Adipose tissue (tissue), 3 donors: ENCODE measurements at places on chromosomes 4 and X. TPM values are rescaled to one million over a fixed set of nuclear protein-coding genes. Genes with fewer than 3 reads are reported as not detected.

SLC25A43 gene
- 20.4 TPM for polyA plus RNA-seq

USP46 gene
- 3.6 TPM for polyA plus RNA-seq

MAGEA10 gene
- polyA plus RNA-seq = not detected

UGT2A1 gene
- not detected for polyA plus RNA-seq

JCHAIN gene
- polyA plus RNA-seq = 7.7 TPM

GSX2 gene
- polyA plus RNA-seq = not detected

TRPC5OS gene
- polyA plus RNA-seq = 0.01 TPM

MGAT4D gene
- polyA plus RNA-seq = not detected

RAB9B gene
- polyA plus RNA-seq = 0.45 TPM

VCX3A gene
- not detected for polyA plus RNA-seq

CXXC4 gene
- polyA plus RNA-seq = 0.34 TPM

XAGE1A gene
- not detected for polyA plus RNA-seq

FAM184B gene
- 0.02 TPM for polyA plus RNA-seq

GLOD5 gene
- polyA plus RNA-seq = not detected

TBC1D19 gene
- polyA plus RNA-seq = 1.9 TPM

HS3ST1 gene
- polyA plus RNA-seq = 1.7 TPM

ACE2 gene
- 3.7 TPM for polyA plus RNA-seq

RGN gene
- polyA plus RNA-seq = 8.1 TPM

TMEM175 gene
- 13.8 TPM for polyA plus RNA-seq

NUDT9 gene
- 35.4 TPM for polyA plus RNA-seq

F8A2 gene
- polyA plus RNA-seq = not detected

ZCCHC18 gene
- polyA plus RNA-seq = 0.36 TPM

AADAT gene
- 4.3 TPM for polyA plus RNA-seq

GATA1 gene
- not detected for polyA plus RNA-seq

GABRA4 gene
- not detected for polyA plus RNA-seq

SUV39H1 gene
- 2.8 TPM for polyA plus RNA-seq

ZMAT1 gene
- polyA plus RNA-seq = 3.7 TPM

SSX2 gene
- not detected for polyA plus RNA-seq

CYTL1 gene
- polyA plus RNA-seq = 2.4 TPM

MAGEA11 gene
- polyA plus RNA-seq = not detected

UGT2B11 gene
- polyA plus RNA-seq = not detected

SATL1 gene
- not detected for polyA plus RNA-seq

PLP1 gene
- 2.5 TPM for polyA plus RNA-seq

PCYT1B gene
- polyA plus RNA-seq = 0.22 TPM

CT45A1 gene
- not detected for polyA plus RNA-seq

PITX2 gene
- polyA plus RNA-seq = 0.22 TPM

FHDC1 gene
- 0.69 TPM for polyA plus RNA-seq

FAM47A gene
- not detected for polyA plus RNA-seq

XG gene
- polyA plus RNA-seq = 0.28 TPM

TMEM154 gene
- polyA plus RNA-seq = 0.98 TPM

ANK2 gene
- polyA plus RNA-seq = 26.1 TPM

SHOX gene
- 0.11 TPM for polyA plus RNA-seq

STARD8 gene
- polyA plus RNA-seq = 11.5 TPM

SUPT20HL1 gene
- polyA plus RNA-seq = not detected

ERCC6L gene
- polyA plus RNA-seq = 0.03 TPM

TRMT10A gene
- polyA plus RNA-seq = 3.7 TPM

NSUN7 gene
- 3.8 TPM for polyA plus RNA-seq

CFAP97 gene
- 13.6 TPM for polyA plus RNA-seq

C4orf50 gene
- polyA plus RNA-seq = 0.03 TPM

MAGEA2 gene
- polyA plus RNA-seq = not detected

IRS4 gene
- polyA plus RNA-seq = not detected

FAM47E gene
- polyA plus RNA-seq = 9.0 TPM

FGFBP2 gene
- 0.20 TPM for polyA plus RNA-seq

RCHY1 gene
- 16.3 TPM for polyA plus RNA-seq

LRAT gene
- polyA plus RNA-seq = 0.37 TPM

COL25A1 gene
- polyA plus RNA-seq = 1.2 TPM
